Iris pigment epithelial cell (primary cell): ENCODE measurements at places on chromosomes 2 and 18.

- peak; percentile 79 for DNase-seq
These were observed 66.1 kb downstream of the LRRFIP1 start for GRCh38 chr2:237693291-237693994.

DNA sequence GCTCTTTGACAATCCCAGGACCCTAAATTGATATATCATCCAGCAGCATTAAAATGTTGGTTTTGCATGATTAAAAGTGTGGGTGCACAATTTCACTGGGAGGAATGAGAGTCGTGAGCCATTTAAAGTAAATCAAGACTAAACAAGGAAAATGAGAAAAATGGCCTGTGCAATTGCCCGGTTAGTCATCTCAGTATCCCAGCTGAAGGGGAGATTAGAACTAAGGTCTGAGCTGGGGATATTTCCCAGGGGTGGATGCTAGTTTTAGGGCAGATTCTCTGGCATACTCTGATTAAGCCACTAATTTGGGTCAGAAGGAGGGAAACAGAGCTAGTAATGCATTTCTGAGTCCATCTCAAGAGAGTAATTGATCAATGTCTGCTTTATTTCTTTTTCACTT lies 177.2 kb downstream of the EN1 start:
- peak; percentile 41 for DNase-seq

DNA sequence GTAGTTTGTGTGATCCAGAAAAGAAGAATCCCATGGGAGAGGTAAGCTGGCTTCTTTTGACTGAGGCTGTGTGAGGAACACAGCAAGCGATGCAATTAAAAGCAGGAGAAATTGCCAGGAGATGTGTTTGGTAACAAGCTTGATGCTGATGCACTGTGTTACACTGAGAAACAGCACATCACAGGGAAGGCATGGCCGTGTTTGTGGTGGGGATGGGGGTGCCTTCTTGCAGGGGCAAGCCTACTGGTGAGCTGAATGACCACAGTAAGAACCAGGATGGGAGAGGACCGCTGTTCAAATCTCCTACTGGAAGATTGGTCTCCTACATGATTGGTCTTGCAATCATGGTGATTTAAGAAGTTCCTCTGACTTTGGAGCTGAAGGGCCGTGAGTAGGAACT lies 477.7 kb upstream of the HS6ST1 start:
- DNase-seq = no peak

DNA sequence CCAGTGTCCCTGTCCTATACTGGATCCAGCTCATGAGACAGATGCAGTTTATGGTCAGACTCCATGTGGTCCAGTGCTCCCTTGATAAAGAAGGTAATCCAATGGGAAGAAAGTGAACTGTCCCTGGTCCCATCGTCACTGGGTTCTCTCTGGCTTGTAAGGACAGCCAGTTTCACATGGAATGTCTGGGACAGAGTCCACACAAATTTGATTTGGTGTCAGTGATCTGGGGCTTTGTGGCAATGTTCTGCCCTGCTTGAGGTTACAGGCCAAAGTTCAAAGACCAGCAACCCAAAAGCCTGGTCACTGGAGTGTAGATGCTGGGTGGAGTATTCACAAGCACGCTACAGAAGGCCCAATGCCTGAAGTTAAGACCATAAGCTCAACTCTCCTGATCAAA lies 22.2 kb upstream of the FHL2 start:
- no peak for DNase-seq

DNA sequence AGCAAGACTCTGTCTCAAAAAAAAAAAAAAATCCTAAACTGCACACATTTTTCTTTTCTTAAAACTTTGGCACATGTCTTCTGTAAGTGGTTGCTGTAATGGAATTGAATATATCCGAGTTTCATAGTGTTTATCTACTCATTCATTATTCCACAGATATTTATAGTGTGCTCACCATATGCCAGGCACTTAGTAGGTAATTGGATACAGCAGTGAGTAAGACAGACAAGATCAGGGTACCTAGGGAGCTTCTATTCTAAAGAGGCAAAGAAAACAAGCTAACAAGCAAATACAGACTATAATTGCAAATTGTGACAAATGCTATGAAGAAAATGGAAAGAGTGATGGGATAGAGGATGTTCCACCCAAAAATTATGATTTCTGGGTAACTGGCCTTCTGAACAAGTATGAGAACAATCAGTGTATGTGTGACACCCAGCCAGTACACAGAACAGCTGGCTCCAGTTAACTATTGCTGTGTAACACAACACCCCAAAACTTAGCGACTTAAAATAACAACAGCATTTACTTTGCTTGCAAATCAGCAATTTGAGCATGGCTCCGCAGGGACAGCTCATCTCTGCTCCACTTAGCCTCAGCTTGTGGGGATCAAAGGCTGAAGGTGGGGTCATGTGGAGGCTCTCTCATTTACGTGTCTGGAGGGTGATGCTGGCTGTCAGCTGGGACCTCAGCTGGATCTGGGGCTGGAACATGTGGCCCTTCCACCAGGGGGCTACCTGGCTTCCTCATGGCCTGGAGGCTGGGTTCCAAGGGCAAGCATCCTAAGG lies 224.9 kb downstream of the INSIG2 start:
- no peak for DNase-seq

GRCh38 chr2:10447895-10448575 lies at the start of gene ODC1:
TSS of gene ODC1 (minus strand) at chr2:10448327. CDS start at chr2:10445032, 3,295 bp downstream.
- peak; percentile 85 for DNase-seq

- DNase-seq = no peak
These were observed 612.4 kb upstream of the RAB6C start for GRCh38 chr2:129367107-129367506.

GRCh38 chr2:86158286-86158685 lies 37.0 kb downstream of the IMMT start:
- no peak for DNase-seq

- no peak for DNase-seq
These were observed 160.0 kb upstream of the ZEB2 start for GRCh38 chr2:144679942-144680341.

- DNase-seq = no peak
These were observed 977.1 kb upstream of the SOX11 start for GRCh38 chr2:4715065-4715464.

DNA sequence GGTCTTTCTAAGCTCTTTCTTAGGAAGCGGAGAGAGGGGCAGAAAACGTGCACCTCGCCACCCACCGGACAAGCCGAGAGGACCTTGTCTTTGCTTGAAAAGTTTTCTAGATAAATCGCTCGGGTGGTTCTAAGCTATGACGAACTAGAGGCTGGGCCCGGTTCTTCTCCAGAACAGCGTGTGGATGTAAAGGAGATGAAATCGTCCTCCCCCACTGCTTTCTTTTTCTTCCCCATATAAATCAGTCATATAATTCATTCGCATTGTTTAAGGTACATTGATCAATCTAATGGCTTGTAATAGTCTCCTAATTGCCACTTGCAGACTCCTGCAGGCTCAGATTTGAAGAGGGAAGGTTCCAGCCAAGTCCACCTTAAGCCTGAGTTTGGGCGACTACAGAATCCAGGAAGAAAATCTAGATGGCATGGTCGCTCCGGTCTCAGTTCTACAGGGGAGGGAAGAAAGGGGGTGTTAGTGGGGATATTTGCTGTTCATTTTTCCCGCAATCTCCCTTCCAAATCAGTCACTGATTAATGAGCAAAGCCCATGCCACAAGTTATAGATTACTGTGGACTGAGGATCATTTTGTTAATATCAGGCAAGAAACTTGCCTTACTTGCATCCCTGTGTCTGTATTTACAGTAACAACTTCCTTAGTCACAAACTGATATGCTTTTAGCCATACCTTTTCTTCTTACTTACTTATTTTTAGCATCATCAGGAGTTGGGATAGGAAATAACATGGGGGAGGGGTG lies 5.6 kb upstream of the SP9 start:
- DNase-seq = no peak

DNA sequence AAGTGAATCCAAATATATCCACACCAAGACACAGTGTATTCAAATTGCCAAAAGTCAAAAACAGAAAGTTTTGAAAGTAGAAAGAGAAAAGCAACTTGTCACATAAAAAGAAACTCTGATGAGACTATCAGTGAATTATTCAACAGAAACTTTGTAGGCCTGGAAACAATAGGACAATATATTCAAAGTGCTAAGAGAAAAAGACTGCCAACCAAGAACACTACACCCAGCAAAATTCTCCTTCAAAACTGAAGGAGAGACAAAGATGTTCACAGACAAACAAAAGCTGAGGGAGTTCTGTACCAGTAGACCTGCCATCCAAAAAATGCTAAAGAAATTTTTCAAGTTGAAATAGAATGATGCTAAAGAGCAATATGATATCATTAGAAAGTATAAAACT lies 69.6 kb downstream of the GYPC start:
- no peak for DNase-seq

DNA sequence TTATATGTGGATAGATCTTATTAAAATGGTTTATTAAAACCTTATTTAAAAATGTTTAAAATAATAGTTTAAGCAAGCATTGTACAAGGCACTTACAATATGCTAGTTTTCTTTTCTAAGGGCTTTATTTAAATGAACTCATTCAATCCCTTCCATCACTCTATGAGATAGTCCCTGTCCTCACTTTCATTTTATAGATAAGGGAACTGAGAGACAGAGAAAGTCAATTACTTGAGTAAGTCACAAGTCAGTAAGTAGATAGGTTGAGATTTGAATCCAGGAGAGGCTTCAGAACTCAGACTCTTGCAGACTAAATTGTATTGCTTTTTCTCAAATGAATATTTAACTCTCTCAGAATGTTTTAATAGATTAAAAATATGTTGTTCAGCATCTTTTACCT lies 95.2 kb downstream of the KLHL14 start:
- no peak for DNase-seq

- DNase-seq = peak; percentile 34
These were observed 31.8 kb downstream of the TGIF1 start for GRCh38 chr18:3481696-3482210.

DNA sequence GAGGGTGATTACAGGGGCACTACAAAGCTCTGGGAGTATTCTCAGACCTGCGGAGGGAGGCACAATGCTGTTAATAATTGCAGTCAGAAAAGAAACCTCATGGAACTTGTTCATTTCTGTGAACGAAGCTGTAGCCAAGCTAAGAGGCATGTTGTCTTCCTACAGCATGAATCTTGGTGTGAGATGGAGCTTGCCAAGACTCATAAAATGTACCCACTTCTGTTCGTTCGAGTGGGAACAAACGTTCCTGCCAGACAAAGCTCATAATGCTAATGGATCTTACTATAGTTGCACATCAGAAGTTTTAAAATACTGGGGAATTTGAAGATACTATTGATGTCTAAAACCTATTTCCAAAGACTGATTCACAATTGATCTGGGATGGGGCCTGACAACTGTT lies 489.1 kb downstream of the ZEB2 start:
- DNase-seq = no peak

DNA sequence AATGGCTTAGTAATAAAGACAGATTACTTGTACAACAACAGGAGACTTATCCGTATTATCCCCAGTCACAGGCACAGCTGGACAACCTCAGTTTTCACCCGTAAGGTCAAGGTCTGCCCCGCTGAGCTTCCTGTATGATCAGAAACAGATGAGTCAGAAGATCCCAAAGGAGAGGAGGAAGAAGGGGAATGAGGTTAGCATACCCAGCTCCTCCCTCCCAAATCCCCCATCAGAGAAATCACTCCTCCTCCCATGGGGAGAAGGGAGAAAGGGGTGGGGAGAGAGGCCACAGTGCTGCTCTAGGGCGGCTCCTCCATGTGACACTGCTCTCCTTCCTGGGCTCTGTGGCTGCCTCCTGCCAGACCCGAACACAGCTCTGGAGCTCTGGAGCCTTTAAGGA lies 53.8 kb upstream of the SPTBN1 start:
- DNase-seq = peak; percentile 26

- DNase-seq = peak; percentile 78
These were observed 36.8 kb upstream of the GPD2 start for GRCh38 chr2:156399224-156399949.

DNA sequence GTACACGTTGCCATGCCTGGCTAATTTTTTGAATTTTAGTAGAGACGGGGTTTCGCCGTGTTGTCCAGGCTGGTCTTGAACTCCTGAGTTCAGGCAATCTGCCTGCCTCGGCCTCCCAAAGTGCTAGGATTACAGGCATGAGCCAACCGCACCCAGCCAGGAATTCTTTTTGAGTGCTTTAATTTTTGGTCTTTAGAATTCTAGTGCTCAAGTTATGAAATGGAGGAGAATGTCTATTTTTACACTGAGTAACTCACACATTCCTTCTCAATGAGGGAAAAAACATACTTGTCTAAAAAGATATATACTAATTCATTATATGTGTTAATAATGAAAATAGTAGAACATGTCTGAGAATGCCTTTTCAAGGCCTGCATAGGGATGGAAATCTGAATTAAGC lies 8.5 kb downstream of the ZNF396 start:
- no peak for DNase-seq

- no peak for DNase-seq
These were observed 520.6 kb upstream of the RAB12 start for GRCh38 chr18:8088626-8089025.

DNA sequence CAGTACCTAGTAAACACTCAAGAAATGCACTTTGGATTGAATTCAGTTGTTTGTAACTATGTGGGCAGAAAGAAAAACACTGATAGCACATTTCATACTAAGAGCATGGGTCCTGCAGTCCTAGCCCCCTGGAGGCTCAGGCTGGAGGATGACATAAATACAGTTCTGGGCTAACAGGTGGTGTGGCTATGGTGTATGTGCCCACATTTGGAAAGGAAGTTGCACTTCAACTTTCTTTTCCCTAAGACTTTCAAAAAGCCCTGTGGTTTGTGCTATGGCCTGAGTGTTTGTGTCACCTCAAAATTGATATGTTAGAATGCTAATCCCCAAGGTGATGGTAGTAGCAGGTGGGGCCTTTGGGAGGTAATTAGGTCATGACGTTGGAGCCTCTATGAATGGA lies 218.2 kb downstream of the CDCA7 start:
- no peak for DNase-seq

DNA sequence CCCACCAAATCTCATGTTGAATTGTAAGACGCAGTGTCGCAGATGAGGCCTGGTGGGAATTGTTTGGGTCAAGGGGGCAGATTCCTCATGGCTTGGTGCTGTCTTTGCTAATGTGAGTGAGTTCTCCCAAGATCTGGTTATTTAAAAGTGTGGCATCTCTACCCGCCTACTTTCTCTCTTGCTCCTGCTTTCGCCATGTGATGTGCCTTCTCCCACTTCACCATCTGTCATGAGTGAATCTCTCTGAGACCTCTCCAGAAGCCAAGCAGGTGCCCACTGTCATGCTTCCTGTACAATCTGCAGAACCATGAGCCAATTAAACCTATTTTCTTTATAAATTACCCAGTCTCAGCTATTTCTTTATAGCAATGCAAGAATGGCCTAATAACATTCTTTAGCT lies 246.6 kb upstream of the CDH20 start:
- no peak for DNase-seq

- peak; percentile 15 for DNase-seq
These were observed 94.3 kb downstream of the DGKD start for GRCh38 chr2:233448575-233448974.
